Esophagus (tissue), 2 donors: ENCODE measurements at places on chromosomes 7 and 10. TPM values are rescaled to one million over a fixed set of nuclear protein-coding genes. Genes with fewer than 3 reads are reported as not detected.

Gene OPN1SW
- polyA plus RNA-seq = not detected

Gene MMS19
- polyA plus RNA-seq = 37.8 TPM

Gene LHFPL3
- polyA plus RNA-seq = not detected

Gene FKBP6
- polyA plus RNA-seq = not detected

Gene LDB3
- polyA plus RNA-seq = 2.4 TPM

Gene GDF10
- polyA plus RNA-seq = 0.22 TPM

Gene INA
- 0.28 TPM for polyA plus RNA-seq

Gene PAPOLB
- polyA plus RNA-seq = 0.02 TPM

Gene CYP2C8
- polyA plus RNA-seq = 0.02 TPM

Gene ERVW-1
- not detected for polyA plus RNA-seq

Gene RSU1
- 24.7 TPM for polyA plus RNA-seq

Gene FAM180A
- 0.55 TPM for polyA plus RNA-seq

Gene SPDYE9
- polyA plus RNA-seq = not detected

Gene GSAP
- 13.8 TPM for polyA plus RNA-seq

Gene OR2AE1
- polyA plus RNA-seq = not detected

Gene ANKRD30A
- not detected for polyA plus RNA-seq

Gene FAM171A1
- 2.3 TPM for polyA plus RNA-seq

Gene MMP21
- 0.02 TPM for polyA plus RNA-seq

Gene MSMB
- 0.26 TPM for polyA plus RNA-seq

Gene PAPSS2
- 1.3 TPM for polyA plus RNA-seq

Gene FAM25A
- polyA plus RNA-seq = 2,365 TPM
